ENCODE measurements at places on chromosomes 4 and X.

- no peak for DNase-seq
Measured at GRCh38 chr4:128516301-128516969, 228.8 kb upstream of the PGRMC2 start.

- DNase-seq = no peak
Measured at GRCh38 chrX:23052324-23052723, 52.6 kb downstream of the DDX53 start.

DNA sequence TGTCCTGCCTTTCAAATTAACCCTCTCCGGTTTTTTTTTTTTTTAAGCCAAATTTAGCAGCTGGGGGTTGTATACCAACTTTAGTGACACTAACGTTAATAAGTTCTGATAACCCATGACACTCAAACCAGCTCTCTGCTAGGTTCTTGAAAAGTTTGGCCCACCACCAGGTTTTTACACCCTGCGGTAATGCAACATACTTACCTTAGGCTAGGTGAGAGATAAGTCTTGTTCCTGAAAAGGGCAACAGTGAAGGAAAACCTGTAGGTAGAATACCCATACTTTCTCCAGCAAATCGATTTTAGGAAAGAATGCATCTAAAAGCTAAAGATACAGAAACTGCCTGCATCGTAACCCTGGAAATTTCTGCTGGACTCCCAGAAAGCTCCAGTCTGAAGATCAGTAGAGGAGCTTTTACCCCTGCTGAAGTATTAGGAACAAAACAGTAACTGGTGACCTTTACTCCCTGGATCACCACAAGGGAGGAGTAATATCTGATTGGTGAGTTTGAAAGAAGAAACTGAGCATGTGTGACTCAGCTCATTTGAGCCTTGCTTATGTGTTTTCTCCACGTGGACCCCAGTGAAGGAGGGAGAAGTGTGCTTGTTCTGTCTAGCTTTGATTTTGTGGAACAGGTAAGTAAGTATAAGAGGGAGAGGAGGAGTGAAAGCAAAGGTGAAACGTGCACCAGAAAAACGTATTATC is 34.4 kb upstream of the COX18 start:
- no peak for DNase-seq

DNA sequence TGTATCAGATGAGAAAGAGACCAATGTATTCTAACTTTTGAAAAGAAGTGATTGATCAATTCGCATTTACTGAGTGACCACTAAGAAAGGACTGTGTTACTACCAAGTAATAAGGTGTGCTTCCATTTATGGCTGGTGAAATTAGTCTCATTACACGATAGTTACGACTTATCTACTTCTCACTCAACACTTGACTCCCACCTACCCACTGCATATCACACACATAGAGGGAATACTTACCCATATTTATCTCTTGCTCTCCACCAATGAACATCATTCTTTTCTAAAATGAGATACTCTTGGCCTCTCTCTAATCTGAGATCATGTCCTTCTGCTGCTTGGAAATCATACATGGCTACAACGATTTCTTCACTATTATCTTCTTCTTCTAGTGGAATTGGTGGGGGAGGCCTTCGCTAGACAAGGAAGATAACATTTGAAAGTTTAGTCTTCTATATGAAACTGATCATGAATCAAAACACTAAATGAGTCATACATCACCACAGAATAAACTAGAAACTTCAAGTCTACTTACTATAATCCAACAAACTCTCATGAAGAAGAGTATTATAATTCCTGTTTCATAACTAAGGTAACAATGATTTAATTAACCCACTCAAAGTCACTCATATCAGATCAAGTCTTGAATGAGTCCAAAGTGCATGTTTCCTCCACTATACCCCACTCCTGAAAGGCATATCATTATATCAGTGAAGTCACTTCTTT is 33.7 kb upstream of the TXK start:
- no peak for DNase-seq

- DNase-seq = no peak
Measured at GRCh38 chrX:39813631-39814277, 284.0 kb downstream of the BCOR start.

- no peak for DNase-seq
Measured at GRCh38 chr4:149747646-149748045, 68.0 kb downstream of the IQCM start.

Measured in T-helper 2 cell treated with Interferon-gamma antibody and Interleukin-4, amounts not matched to agents 5 μg/mL and 100 μg/mL, for 36 hours (primary cell).